NCI-H460 (cell line): ENCODE measurements at places on chromosomes 12 and 14. TPM values are rescaled to one million over a fixed set of nuclear protein-coding genes. Genes with fewer than 3 reads are reported as not detected.

GRCh38 chr12:91851741-91852477 is 293.7 kb downstream of the BTG1 start:
- no peak for DNase-seq

DNA sequence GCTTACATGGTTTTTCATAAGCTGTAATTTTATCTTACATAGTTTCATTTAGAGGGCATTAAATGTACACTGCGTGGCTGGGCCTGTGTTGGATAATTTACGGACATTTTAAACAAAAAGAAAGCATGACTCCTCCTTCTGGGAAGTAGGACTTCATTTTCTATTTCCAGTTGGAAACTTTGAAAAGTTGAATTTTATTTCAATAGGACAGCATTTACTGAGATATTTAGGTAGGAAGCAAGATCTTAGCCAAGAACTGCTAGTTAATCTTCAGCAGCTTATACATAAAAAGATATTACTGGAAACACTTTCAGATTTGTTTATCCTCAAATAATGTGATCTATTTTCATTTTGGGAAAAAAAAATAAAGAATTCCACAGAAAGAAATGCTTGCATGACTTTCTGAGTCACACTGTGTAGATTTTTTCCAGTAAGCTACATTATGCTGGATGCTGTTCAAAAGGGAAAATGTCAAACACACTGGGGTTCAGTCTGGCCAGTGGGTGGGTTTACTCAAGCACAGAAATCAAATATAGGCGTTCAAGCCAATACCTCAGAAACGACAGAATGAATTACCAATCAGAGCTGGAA is 239.4 kb upstream of the KRR1 start:
- DNase-seq: no peak

Gene KLRC2
- total RNA-seq: 0.22 TPM in 1 of 2 replicates, not detected in the other

GRCh38 chr12:45730084-45730347 is 510 bp downstream of the ARID2 start:
- DNase-seq: no peak

GRCh38 chr12:44574586-44574985 is 301.5 kb downstream of the NELL2 start:
- no peak for DNase-seq

Gene ART4
- total RNA-seq: not detected in 2 replicates

DNA sequence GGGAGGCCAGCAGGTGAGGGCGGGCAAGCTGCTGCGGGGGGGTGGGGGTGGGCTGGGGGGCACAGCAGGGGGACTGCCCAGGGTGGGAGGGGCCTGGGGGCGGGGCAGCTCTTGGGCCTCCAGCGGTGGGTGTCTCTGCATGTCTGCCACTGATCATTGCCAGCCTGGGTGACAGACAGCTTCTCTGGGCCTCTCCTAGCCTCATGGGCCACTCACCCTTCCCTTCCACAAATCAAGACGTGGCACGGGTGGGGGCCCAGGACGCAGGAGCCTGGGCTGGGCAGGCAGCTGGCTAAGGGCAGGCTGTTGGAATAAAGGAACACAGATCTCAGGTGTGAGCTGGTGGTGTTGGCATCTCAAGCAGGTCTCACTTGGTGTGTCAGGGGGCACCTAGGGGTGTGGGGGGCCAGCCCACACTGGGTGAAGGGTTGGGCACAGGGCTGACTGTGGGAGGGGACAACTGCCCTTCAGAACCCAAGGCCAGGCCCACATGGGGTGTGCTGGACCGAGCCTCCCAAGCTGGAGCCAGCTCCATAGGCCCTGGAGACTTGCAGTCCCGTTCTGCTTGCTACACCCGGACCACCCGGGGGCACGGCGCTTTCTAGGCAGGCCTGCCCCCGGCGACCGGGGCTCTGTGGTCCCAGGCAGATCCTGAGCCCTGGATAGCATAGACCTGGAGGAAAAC is 3.0 kb downstream of the TEDC1 start:
- no peak for DNase-seq

- DNase-seq: no peak
Observed at GRCh38 chr14:80637756-80638619, 303.6 kb downstream of the CEP128 start.

Gene CARMIL3
- total RNA-seq: 1.1 and 1.7 TPM in 2 replicates

Gene C12orf56
- 0.40 TPM in 1 of 2 replicates, not detected in the other for total RNA-seq

Gene SLC25A21
- 1.7 and 2.0 TPM in 2 replicates for total RNA-seq

Gene CRY1
- total RNA-seq: 45.7 and 47.4 TPM in 2 replicates

DNA sequence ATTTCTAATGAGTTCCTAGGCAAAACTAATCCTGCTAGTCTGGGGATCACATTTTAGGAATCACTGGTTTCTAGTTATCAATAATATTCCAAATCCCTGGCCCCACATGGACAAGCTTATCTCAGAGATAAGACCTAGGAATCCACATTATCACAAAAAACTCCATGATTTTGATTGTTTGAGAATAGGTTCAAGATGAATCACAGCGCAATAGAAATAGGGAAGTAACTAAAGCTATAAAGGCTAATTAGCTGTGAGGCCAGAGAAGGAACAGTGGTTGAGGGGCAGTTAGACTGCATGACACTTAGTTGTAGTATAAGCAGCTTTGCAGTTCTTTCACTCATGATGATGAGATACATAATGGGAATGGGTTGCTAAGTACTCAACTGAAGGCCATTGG is 13.1 kb upstream of the ATP5F1B start:
- no peak for DNase-seq

- DNase-seq: peak; percentile 16
Observed at GRCh38 chr12:5648692-5649359, 216.9 kb downstream of the NTF3 start.
